ENCODE measurements at places on chromosomes 2 and 18.

- no peak for DNase-seq
Observed at GRCh38 chr18:26654616-26655524, 106.5 kb upstream of the KCTD1 start.

DNA sequence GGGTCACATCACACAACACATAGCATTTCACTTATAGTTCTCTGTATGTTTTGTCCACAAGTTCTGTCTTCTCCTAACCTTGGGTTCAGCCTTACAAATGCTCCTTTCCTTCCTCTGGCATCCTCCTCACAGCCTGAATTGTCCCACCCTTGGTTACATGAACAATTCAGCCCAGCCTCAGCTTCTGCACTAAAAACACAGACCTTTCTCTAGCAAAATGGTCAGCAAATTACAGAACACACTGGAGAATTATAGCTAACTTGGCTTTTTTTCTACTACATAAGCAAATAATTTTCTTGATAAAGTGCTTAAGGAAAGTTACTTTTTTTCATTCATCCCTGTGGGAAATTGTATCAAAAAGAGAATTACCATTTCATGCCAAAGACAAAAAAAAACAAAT lies 94.8 kb upstream of the COL5A2 start:
- DNase-seq, result no peak

GRCh38 chr2:42446503-42447271 lies 47.1 kb downstream of the KCNG3 start:
- DNase-seq, result no peak

DNA sequence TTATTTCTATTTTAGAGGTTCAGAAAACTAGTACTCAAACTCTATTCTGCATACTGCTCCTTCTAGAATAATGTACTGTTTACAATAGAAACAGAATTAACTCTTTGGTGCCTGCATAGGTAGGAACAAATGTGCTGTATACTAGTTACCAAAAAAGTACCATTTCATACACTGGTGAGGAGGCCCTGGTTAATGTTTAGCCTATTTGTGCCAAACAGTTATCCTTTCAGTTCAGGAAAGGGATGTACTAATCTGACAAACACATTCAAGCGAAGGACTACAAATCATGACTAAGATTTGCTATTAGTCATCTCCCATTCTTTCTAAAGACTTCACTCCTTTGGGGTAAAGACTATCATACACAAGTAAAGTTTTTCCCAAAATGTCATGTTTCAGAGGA lies 47.4 kb downstream of the EXOC6B start:
- DNase-seq, result no peak

DNA sequence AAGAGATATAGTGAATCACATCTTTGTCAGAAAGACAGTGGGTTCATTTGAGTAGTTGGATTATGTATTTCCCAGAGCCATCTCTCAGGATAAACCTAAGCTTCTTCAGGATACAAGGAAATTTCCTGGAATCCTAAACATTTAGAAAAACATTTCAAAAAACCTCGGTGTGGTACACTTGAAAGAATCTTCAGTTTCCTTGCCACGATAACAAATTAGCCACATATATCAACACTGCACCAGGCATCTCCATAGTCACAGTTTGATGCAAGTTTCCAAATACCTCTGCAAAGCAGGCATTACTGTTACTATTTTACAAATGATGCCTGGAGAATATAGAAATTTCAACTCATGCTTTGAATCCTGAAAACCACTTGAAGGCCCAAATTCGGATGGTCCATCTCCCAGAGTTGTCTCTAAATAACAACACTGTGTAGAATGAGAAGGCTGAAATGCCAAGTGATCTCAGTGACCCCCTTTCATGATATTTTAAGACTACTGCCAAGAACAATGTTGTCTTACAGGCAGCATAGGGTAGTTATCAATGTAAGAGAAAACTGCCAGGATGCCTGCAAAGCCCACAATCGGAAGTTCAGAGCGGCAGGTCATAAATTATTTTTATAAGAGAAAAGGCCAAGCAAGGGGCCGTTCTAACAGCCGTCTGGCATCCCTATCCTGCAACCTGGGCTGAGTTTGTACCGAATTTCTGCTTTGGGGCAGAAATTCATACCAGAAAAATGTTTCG lies 307.9 kb downstream of the TXNL1 start:
- no peak for DNase-seq
